Right ventricle myocardium inferior (tissue), 1 donor: ENCODE measurements at places on chromosomes 3 and 15. TPM values are rescaled to one million over a fixed set of nuclear protein-coding genes. Genes with fewer than 3 reads are reported as not detected.

- DNase-seq: no peak
These were observed 42.2 kb downstream of the FOXP1 start for GRCh38 chr3:71541313-71541712.

DNA sequence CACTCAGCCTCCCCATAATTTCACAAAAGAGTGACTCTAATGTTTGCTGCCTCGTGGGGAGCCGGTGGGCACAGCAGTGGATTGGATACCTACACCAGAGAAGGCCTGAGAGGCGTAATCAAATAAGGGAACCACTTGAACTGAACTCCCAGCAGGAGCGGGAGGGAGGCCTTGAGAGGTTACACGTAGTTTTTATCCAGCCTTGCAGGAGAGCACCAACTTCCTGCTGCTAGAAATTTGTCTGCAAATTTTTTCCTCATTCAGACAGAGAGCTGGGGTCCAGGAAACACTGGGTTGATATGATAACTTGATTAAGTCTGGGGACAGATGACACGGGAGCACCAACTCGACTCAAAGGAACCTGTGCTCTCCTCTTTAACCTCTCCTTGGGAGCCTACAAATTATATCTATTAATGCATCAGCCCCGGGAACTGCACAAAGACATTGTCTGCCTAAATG lies 69.8 kb downstream of the HES1 start:
- no peak for DNase-seq

DNA sequence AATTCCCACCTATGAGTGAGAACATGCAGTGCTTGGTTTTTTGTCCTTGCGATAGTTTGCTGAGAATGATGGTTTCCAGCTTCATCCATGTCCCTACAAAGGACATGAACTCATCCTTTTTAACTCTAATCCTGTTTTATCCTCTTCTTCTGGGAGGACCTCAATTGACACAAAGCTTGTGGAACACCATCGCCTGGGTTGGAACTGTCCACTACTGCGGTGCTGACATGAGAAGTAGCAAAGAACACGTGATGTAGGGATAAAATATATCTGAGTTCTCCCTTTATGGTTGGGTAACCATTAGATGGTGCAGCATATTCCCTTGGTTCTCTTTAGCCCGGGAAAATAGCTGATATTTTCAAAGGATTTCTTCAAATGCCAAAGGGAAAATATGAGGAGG lies 105.3 kb upstream of the TOPAZ1 start:
- no peak for DNase-seq

DNA sequence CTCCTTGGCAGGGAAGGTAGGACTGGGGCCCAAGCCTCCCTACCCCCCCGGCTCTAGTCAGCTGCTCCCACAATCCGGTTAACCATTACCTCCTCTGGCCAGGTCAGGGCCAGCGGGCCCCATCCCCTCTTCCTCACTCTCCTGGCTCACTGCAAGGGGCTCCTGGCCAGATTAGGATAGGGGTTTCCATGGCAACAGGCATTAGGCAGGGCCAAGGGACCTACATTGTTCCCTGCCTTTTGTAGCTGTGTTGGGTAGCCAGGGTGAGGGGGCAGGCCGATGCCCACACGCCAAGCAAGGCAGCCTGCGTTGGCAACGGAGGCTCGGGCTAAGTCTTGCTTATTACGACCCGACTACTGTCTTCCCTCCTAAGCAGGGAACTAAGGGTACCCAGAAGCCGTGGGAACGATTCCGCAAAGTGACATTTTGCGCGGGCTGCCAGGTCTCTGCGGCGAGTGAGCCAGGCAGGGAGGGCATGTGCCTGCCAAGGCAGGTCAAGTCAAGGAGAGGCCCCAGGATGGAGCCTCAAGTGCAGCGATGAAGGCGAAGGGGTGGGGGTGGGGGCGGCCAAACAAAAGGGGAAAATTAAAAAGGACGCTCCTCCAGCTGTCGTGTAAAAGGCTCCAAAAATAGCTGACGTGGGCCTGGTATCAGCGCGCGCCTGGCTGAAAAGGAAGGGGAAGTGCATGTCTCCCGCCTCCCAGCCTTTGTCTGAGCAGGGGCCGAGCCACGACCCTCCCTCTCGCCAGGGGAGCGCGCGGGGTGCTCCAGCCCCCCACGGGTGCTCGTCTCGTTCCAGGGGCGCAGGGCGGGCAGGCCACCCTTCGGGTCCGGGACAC lies 919 bp downstream of the IDH2 start:
- peak; percentile 85 for DNase-seq

GRCh38 chr3:45597581-45597980 lies 3.0 kb downstream of the LIMD1 start:
- no peak for DNase-seq

GRCh38 chr3:87771337-87772192 lies 287.2 kb downstream of the CGGBP1 start:
- peak; percentile 61 for DNase-seq

GRCh38 chr15:27820722-27821121 lies 278.4 kb downstream of the OCA2 start:
- no peak for DNase-seq

DNA sequence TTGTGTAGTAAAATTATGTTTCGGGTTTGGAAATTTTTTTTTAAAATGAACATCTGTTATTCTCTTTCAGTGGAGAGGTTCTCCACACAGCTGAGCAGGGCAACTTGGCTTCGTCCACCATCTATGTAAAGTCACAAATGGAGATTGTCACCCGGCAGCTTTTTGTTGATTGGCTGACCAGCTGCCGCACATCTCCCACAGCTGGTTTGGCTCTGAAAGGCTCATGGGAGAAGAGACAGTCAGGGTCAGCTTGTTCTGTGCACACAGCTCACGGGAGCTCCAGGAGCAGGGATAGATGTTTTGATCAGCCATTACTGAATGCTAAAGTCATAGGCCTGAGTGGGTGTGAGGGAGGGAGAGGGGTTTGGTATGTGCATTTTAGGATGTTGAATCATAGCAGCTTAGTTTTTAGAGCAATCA lies 12.9 kb upstream of the CCDC80 start:
- peak; percentile 78 for DNase-seq

DNA sequence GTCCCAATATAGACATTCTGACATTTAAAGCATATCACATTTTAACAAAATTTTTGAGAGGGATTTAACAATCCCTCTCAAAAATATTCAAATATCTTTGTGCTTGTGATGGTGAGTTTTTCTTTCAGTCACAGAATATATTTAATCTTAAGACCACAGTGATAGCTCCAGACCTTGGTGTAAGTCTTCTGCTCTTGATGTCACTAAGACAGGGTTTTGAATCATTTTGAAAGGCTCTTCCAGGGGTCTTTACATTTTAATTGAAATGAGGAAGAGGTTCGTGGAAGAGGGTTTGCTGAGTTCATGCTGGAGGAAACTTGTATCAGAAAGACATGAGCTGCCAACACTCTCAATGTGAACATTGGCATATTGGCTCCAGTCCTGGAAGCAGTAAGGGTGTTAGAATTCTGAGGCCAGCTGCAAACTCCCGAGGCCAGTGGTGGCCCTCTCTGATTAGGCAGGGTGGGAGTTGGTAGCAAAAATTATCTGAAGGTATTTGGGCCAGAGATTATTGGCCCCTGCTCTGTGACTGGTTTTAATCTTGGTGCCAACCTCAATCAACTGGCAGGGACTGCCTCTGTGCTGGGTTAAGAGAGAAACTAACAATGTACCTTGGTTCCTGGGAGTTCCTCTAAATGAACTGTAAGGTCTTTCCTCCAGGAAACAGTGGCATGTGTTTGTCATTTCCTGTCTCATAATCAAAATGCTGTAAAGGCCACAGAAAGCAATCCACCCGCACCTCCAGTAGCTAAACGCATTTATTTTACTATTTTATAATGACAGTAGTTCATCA lies 5.3 kb downstream of the POU1F1 start:
- DNase-seq: no peak

DNA sequence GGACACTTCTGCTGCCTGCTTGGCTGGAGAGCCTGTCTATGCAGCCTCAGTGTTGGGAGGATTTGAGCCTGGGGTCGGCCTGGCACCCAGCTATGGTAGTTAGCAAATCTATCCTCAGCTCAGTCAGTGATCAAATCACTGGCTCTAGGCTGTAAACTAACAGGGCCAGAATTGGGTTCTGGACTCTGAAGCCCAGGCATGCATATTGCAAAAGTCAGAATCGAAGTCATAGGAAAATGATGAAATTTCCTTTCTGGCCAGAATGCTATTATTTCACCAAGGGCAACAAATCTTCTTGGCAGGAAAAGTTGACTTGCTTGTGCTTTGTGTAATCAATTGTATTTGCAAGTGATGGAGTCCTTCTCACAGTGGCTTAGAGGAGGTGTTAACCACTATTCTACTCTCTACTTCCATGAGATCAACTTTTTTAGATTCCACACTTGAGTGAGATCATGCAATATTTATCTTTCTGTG lies 482.6 kb upstream of the TPRG1 start:
- DNase-seq: no peak

GRCh38 chr3:41975416-41976103 lies 13.7 kb upstream of the ULK4 start:
- DNase-seq: no peak

GRCh38 chr15:97030251-97030650 lies 699.8 kb downstream of the NR2F2 start:
- no peak for DNase-seq

DNA sequence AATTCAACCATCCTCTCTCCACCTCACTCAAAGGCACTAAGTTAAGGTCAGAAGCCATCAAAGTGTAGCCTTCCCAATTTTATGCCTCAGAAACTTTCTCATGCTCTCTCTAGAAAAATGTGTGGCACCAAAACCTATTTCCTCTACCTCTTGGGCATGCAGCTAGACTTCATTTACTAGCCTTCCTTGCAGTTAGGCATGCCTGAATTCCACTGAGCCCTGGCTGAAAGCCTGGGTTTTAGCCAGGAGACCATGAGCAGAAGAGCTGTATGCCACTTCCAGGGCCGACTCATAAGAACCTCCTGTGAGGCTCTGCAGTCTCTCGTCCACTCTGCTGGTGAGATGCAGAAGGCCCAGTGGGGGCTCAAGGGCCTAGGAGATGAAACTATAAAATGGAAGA lies 145.0 kb downstream of the MYLK start:
- no peak for DNase-seq

DNA sequence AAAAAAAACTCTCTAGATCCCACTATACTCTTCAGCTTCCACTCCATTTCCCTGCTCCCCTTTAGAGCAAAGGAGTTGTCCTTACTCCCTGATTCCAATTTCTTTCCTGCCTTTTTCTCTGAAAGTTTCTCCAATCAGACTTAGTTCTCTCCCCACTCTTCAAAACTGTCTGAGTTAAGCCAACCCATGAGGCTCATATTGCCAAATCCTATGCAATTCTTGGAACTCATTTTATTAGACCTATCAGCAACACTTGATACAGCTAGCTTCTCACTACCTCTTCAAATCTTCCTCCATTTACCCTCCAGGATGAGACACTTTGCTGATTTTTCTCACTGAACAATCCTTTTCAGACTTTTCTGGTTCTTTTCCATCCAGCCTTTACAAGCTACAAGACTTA lies 233.1 kb downstream of the THRB start:
- DNase-seq: no peak

GRCh38 chr3:29614954-29615353 lies 334.1 kb downstream of the RBMS3 start:
- DNase-seq: no peak

GRCh38 chr3:135618123-135618522 lies 347.4 kb upstream of the PPP2R3A start:
- DNase-seq: no peak

DNA sequence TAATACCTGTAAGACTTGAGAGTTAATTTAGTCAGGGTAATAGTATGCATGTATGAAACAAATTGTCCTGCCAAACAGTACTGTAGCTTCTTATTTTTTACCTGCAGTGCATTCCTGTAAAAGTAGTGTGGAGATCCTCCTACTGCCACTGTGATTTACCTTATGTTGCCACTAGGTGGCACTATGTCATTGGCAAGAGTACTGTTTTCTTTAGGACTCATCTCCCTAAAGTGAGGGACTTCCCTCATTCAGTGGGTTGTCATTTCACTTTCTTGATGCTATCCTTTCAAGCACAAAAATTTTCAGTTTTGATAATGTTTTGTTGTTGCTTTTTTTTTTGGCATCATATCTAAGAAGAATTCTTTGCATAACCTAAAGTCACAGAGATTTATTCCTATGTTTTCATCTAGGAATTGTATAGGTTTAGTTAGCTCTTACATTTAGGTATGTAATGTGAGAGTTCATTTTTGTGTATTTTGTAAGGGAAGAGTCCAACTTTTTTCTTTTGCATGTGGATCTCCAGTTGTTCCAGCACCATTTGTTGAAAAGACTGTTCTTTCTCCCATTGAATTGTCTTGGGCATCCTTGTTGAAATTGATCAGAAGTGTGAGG lies 105.7 kb downstream of the AKAP13 start:
- DNase-seq: no peak

- no peak for DNase-seq
These were observed 154.7 kb downstream of the ATP10A start for GRCh38 chr15:25708391-25708790.

DNA sequence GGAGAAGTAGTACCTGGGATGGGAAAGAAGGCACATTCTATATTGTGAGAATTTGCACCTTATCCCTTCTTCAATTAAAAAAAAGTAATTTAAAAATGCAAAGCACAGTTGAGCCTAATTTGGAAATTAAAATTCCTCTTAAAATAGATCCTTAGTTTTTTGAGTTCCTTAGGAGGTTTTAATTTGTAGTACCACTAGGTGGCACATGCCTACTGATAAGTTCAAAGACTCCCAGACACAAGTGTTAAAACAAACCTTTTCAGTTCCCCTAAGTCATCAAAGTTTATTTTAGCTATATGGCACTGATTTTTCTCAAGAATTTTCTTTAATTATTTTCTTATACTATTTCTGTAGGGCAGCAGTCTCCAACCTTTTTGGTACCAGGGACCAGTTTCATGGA lies 127.6 kb upstream of the AZI2 start:
- no peak for DNase-seq

GRCh38 chr3:107063351-107063750 lies 313.9 kb upstream of the CCDC54 start:
- DNase-seq: no peak

DNA sequence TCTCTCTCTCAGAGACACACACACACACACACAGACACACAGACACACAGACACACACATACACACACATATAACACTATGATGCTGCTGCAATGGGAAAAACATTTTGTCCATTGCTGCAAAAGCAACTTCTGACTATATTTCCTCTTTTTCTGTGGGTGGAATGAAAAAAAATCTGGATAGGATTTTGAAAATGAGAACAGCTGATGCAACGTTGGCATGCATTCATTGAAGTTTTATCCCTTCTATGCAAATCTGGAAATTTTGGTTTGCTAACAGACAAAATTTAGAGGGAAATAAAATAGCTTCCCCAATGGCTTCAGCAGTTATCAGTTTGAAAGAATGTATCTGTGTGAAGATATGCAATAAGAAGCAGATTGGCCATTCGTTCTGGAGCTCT lies 763.4 kb upstream of the GRM7 start:
- no peak for DNase-seq

GP9 gene
- not detected for total RNA-seq

ALDH1A3 gene
- total RNA-seq: 3.7 TPM

FAM174B gene
- 13.0 TPM for total RNA-seq

RAD51 gene
- total RNA-seq: 2.0 TPM

GREM1 gene
- not detected for total RNA-seq

CX3CR1 gene
- total RNA-seq: 2.1 TPM

CLRN1 gene
- total RNA-seq: not detected

UROC1 gene
- not detected for total RNA-seq

EFCC1 gene
- 2.3 TPM for total RNA-seq

CEP63 gene
- total RNA-seq: 36.7 TPM
